H9 (cell line): ENCODE measurements at places on chromosomes 5 and 9. TPM values are rescaled to one million over a fixed set of nuclear protein-coding genes. Genes with fewer than 3 reads are reported as not detected.

GRCh38 chr5:125023673-125024072 lies 277.2 kb upstream of the ZNF608 start:
- no peak overlapping the region for H3K27ac ChIP-seq
- DNase-seq: no peak
- no peaks in the 10 kb centered on the region for H3K4me1 ChIP-seq
- H3K27me3 ChIP-seq: no peaks in the 10 kb centered on the region

GRCh38 chr5:58245476-58245840 lies 214.4 kb downstream of the PLK2 start:
- H3K27me3 ChIP-seq: no peaks in the 10 kb centered on the region
- no peak for DNase-seq
- H3K4me3 ChIP-seq: no peak overlapping the region
- H3K36me3 ChIP-seq: no peaks in the 10 kb centered on the region

DNA sequence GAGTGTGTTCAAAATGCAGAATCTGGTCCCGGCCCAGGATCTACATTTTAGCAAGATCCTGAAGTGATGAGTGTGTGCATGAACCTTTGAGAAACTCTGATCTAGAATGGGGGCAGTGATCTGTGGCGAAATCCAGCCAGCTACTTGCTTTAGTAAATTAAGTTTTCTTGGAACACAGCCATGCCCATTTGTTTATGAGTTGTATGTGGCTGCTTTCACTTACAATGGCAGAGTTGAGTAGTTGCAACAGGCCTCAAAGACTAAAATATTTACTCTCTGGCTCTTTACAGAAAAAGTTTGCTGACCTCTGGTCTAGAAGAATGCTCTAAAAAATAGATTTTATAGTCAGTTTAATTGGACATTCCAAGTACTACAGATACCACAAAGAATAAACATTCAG lies 588.3 kb downstream of the BNC2 start:
- H3K36me3 ChIP-seq: peaks cover 5% of the 10 kb centered on the region; the same call in 1 of the 2 replicates
- no peak for DNase-seq
- no peak overlapping the region for H3K27ac ChIP-seq
- no peak overlapping the region for H3K4me3 ChIP-seq
- no peaks in the 10 kb centered on the region for H3K4me1 ChIP-seq

DNA sequence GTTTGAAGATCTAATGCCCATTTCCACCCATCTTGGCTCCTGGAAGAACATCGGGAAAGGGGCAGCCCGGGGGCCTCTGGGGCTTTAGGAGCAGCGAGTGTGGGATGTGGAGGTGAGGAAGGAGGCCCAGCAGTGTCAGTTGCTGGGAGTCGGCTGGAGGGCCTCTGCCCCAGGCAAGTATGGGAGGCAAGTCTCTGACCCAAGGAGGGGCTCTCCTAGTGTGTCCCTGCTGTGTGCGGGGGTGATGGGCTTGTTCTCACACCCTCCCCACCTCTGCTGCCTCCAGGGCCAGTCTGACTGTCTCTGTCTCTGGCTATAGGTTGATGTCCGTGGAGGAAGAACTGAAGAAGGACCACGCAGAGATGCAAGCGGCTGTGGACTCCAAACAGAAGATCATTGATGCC lies 129.7 kb downstream of the DAB2IP start:
- H3K36me3 ChIP-seq: peaks cover 33% of the 10 kb centered on the region; the same call in 2 of the 3 replicates
- H3K27me3 ChIP-seq: no peaks in the 10 kb centered on the region

DNA sequence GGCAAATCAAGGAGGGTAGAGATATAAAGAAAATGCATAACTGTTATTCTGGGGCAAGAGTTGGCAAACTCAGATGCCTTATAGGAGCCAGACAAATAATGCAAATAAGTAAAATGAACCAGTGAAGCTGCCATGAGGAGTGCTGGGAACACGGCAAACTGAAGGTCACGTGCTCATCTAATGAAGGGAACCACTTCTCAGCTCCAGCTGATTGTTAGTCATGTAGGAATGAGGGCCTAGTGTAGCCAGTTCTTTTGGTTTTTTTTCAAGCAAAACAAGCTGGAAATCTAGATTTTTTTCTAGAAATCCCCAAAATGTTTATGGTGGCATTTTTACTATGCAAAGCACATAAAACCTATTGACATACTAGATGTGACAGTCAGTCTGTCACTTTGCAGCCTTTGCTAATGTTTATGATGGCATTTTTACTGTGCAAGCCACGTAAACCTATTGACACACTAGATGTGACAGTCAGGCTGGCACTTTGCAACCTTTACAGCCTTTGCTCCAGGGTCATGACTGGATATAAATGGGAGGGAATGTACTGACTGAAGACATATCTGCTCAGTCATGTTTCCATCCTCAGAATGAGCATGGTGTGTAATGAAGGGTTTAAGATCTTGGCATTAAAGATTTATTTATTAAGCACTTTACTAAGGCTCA lies 39.4 kb downstream of the RUSC2 start:
- no peaks in the 10 kb centered on the region for H3K27me3 ChIP-seq
- H3K4me3 ChIP-seq: no peak overlapping the region
- H3K4me1 ChIP-seq: no peaks in the 10 kb centered on the region
- DNase-seq: no peak

DNA sequence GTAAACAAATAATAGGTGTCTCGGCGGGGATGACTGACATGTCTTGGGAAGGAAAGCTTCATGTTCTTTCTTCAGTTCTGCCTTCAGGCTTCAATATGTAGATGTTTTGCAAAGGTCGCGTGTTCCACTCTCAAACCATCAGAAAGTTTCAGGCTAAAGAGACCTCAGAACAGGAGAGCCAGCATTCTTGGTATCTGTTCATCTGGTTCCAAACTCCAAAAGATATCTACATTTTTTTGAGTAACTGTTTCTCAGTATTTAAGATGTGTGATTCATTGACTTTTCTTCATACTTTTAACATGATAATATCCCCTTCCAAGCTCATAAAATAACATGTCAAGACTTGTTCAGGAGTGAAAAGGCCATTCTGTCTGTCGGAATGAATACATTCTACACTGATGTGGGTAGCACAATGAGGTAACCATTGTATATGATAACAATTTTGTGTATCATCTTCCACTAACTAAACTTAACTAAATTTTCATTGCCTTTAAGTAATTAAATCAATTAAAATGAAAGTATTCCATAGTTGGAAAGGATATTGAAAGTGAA lies 183.6 kb downstream of the CFAP90 start:
- no peak for DNase-seq
- no peak overlapping the region for H3K4me3 ChIP-seq
- no peaks in the 10 kb centered on the region for H3K27me3 ChIP-seq
- H3K4me1 ChIP-seq: peaks cover 8% of the 10 kb centered on the region; the same call in 1 of the 2 replicates

GRCh38 chr9:136424750-136425362 lies 14.4 kb downstream of the PMPCA start:
- H3K27me3 ChIP-seq: no peaks in the 10 kb centered on the region
- no peak for DNase-seq
- no peaks in the 10 kb centered on the region for H3K4me1 ChIP-seq
- peaks cover 10% of the 10 kb centered on the region; the same call in 2 of the 3 replicates for H3K36me3 ChIP-seq
- no peak overlapping the region for H3K27ac ChIP-seq

DNA sequence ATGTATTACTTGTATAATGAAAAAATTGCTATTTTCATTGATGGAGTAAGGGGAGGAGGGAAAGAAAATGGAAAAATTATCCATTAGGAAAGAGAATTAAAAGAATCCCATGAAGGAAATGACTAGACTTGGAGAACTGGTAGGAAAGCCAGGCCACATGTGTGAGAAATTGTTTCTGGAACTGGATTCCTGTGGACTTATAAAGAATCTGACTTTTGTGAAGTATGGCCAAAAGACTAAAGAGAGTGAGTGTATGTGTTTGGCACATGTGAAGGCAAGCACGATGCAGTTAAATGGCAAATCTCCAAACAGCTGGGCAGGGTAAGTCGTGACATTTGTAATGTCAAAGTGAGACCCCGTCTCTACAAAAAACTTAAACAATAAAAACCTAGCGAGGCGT lies 89.4 kb downstream of the MTX3 start:
- no peak overlapping the region for H3K27ac ChIP-seq
- no peak overlapping the region for H3K4me3 ChIP-seq
- peaks cover 10% of the 10 kb centered on the region for H3K36me3 ChIP-seq
- H3K27me3 ChIP-seq: no peaks in the 10 kb centered on the region
- H3K4me1 ChIP-seq: no peaks in the 10 kb centered on the region
- DNase-seq: no peak

DNA sequence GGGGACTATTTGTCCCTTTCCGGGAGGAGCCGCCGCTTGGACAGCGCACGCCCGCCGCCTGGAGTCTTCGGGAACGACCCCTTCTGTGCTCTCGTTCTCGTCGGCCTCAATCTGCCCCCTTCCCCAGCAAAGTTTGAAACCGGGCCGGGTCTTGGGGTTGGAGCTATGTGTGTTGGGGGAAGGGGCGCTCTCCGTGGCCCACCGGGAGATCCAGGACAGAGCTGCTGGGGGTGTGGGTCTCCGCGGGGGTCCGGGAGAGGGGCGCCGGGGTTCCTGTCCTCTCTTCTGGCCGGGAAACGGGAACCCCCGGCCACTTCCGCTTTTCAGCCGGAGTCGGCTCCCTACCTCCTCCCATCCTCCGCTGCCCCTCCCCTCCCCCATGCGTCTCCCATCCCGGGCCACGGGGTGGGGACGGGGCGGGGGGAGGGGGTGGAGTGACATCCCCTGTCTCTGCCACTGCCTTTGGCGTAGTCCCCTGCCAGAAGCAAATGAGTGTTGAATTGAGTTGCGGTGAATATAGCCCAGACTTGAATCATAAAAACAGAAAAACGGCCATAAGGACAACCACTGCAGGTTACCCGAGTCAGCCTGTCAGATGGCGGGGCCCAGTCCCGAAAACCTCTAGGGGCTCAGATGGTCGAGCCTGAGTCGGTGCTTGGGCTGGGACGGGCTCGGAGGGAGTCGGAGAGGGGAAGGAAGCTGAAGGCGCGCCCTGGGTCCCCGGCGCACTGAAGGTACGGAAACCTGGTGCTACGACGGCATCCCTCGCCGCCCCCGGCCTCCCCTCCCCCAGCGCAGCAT lies 1.1 kb downstream of the CPLX2 start:
- H3K4me3 ChIP-seq: peak overlapping the region; percentile 71
- H3K27me3 ChIP-seq: no peaks in the 10 kb centered on the region; the same call in 1 of the 2 replicates
- H3K4me1 ChIP-seq: no peaks in the 10 kb centered on the region; the same call in 1 of the 2 replicates
- peak; percentile 55 for DNase-seq
- H3K36me3 ChIP-seq: peaks cover 1% of the 10 kb centered on the region; the same call in 1 of the 3 replicates

DNA sequence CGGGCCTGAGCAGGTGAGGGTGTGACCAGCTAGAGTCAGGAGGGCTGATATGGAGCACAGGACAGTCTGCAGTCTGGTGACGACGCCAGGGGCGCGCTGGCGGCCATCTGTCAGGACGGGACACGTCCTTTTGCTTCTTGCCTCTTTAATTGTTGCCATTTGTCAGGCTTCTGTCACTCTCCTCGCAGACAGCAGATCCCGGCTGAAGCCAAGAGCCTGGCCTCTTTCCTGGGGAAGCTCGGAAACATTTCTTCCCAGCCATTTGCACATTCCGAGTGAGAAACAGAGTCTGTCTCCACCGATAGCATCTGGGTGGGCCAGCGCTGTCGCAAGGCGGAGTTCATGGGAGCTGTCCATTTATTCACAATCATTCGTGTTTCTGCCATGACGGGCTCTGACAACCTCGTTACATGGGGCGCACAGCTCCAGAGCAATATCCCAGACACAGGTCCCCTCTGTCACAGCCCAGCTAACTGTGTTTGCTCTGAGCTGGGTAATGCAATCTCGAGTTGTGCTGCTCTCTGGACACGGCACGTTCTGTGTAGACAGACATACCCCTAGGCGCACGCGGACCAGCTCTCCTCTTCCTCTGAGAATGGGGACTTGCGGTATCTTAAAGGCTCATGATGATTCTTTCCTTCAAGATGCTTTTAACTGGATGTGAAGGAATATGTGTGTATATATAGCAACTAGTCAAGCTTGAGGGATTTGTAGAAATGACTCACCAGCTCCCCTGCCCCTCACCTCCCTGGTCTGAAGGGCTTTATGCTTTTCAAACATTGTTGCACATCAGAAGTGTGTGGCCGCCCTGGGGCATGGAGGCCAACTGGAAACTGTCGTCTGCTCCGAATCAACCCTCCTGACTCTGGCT lies 105.3 kb upstream of the FCN2 start:
- no peaks in the 10 kb centered on the region for H3K27me3 ChIP-seq
- H3K4me3 ChIP-seq: no peak overlapping the region; the same call in 2 of the 3 replicates
- H3K27ac ChIP-seq: no peak overlapping the region

DNA sequence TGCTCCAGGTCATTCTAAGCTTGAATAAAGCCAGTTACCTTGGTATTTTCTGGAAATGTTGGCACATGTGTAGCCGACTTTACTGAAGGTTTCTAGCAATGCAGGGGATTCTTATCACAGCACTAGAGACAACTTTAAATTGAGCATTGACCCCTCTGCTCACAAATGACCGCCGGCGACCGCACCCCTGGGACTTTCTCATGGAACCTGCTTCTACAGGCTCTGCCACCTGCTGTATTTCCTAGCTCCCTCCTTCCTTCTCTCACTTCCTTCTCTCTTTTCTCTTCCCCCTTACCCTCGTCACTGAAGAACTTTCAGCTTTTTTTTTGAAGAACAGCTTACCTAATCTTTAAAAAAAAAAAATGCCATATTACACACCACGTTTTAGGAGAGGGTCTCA lies 30.9 kb upstream of the DAB2 start:
- no peaks in the 10 kb centered on the region for H3K27me3 ChIP-seq
- H3K36me3 ChIP-seq: no peaks in the 10 kb centered on the region
- no peaks in the 10 kb centered on the region; the same call in 1 of the 2 replicates for H3K4me1 ChIP-seq

- no peak overlapping the region for H3K4me3 ChIP-seq
- H3K27ac ChIP-seq: no peak overlapping the region
- H3K27me3 ChIP-seq: no peaks in the 10 kb centered on the region
- DNase-seq: no peak
- H3K4me1 ChIP-seq: no peaks in the 10 kb centered on the region
- no peaks in the 10 kb centered on the region for H3K36me3 ChIP-seq
These were observed 25.1 kb upstream of the CD180 start for GRCh38 chr5:67221487-67222242.

- H3K27ac ChIP-seq: no peak overlapping the region
- peaks cover 9% of the 10 kb centered on the region for H3K36me3 ChIP-seq
- no peak overlapping the region; the same call in 2 of the 3 replicates for H3K4me3 ChIP-seq
- H3K4me1 ChIP-seq: no peaks in the 10 kb centered on the region; the same call in 1 of the 2 replicates
- no peaks in the 10 kb centered on the region for H3K27me3 ChIP-seq
These were observed 180.9 kb downstream of the ESM1 start for GRCh38 chr5:54804521-54804920.

- no peak overlapping the region for H3K27ac ChIP-seq
- H3K27me3 ChIP-seq: no peaks in the 10 kb centered on the region
- no peaks in the 10 kb centered on the region for H3K4me1 ChIP-seq
These were observed 2095.5 kb upstream of the C9orf72 start for GRCh38 chr9:29668732-29669131.

GRCh38 chr9:21817176-21817575 lies 14.7 kb downstream of the MTAP start:
- H3K27ac ChIP-seq: no peak overlapping the region
- no peak overlapping the region for H3K4me3 ChIP-seq
- H3K36me3 ChIP-seq: peaks cover 84% of the 10 kb centered on the region
- H3K27me3 ChIP-seq: no peaks in the 10 kb centered on the region; the same call in 1 of the 2 replicates
- DNase-seq: no peak

The PCDHGB6 gene
- 5.5 and 6.0 TPM in 2 replicates for total RNA-seq

The IER5L gene
- 1.0 and 1.3 TPM in 2 replicates for total RNA-seq

The NOXA1 gene
- total RNA-seq: 1.8 and 2.0 TPM in 2 replicates

The PCDHB3 gene
- total RNA-seq: 2.0 and 2.3 TPM in 2 replicates

The ZDHHC11 gene
- total RNA-seq: 32.7 and 37.6 TPM in 2 replicates

The LURAP1L gene
- total RNA-seq: 0.13 TPM in 1 of 2 replicates, not detected in the other

The MOB3B gene
- 9.8 and 10.6 TPM in 2 replicates for total RNA-seq

The IFT74 gene
- total RNA-seq: 14.9 and 16.2 TPM in 2 replicates
